ENCODE measurements at places on chromosomes 6 and 20.

DNA sequence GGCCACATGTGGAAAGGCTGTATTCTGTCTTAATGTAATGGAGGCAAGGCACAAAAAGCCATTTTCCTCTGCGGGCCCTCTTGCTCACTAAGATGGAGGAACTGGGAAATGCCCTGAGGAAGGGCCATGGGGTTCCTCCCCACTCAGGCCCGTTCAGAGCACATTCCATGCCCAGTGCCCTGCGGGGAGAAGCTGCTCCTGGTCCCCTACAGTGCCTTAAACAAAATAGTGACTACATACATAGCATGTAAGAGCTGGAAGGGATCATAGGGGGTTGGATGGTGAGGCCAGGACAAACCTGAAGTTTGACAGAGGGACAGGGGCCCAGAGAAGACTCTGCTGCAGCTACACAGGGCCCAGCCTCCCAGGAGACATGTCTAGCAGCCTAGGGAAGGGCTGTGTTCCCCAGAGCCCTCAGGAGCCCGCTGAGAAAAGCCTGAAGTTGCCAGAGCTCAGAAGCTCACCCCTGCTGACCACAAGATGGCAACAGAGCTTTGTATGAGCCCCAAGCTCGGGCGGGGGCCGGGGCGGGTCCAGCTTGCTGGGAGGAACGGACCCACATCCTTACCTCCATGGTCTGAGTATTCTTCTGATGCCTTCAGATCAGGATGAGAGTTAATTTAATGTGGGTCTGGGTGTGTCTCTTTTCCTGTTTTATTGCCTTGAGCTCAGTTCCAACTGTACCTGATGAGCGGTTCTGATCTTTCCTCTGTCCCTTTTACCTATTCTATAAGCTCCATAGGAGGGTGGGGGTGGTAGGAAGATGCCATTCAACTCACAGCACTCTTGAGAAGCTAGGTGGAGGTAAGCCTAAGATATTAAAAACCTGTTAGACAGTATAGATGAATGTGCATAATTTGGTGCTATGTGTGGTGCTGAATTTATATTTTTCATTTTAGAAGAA lies 242.9 kb downstream of the CDC5L start:
- peak; percentile 60 for DNase-seq

DNA sequence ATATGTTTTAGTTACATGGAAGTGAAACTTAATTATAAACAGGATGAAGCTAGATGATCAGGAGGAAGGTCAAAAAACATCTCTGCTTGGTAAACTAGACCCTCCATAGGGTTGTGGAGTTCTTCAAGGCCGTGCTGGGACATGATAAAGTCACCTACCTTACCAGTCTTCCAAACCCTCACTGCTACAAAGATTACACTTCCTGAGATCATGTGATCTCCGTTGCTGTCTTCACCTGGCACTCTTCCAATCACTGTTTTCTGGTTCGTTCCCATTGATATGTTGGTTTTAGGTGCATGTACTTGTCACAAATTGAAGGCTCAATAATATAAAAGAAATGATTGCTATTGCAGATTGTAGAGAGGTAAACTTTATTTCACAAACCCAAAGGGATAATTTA lies 161.5 kb upstream of the MAN1A1 start:
- DNase-seq, result no peak

DNA sequence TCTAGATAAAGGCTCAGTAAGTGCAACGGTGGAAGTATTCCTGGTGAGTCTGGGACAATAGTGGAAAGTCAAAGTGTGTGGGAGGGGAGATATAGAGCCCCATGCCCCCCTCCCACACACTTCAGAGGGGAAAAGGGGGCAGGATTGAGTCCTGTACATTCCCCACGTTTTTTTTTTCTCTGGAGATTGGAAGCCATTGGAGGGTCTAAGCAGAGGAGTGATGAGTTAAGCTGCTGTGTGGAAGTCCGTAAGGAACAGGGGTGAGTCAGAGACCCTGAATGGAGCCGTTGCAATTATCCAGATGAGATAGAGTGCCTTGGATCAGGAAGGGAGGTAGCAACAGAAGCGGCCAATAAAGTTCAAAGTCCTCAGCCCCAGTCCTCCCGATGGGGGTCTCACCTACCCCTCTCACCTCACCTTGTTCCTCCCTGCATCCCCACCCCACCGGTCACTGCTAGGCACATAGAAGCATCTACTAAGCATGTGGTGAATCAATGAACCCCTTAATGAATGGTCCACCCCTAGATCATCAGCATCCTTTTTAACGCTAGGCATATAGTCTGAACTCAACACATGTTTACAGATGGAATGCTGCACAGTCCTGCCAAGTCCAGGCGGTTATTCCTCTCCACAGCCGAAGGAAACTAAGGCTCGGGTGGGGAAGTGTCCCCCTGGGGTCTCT lies 662 bp upstream of the SLC9A8 start:
- no peak for DNase-seq

GRCh38 chr6:121652726-121653623 lies 217.5 kb downstream of the GJA1 start:
- DNase-seq, result no peak

DNA sequence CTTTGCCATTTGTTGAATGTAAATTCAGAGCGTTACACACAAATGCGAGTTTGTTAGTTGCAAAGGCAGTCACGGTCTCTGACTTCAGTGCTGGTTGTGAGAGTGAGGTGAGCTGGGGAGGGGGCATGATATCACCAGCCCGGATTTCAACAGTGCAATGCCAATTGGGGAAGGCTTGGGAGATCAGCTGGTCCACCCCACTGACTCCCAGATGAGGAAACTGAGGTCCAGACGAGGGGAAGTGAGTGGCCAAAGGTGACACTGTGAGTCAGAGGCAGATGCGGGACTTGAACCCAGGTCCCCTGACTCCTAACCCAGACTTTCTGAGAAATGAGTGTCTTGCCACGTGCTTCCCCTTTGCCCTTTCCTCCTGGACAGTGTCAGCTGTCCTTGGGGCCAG lies 62.1 kb downstream of the CEBPB start:
- DNase-seq, result no peak

- no peak for DNase-seq
These were observed 379.7 kb downstream of the BMP2 start for GRCh38 chr20:7147220-7147601.

DNA sequence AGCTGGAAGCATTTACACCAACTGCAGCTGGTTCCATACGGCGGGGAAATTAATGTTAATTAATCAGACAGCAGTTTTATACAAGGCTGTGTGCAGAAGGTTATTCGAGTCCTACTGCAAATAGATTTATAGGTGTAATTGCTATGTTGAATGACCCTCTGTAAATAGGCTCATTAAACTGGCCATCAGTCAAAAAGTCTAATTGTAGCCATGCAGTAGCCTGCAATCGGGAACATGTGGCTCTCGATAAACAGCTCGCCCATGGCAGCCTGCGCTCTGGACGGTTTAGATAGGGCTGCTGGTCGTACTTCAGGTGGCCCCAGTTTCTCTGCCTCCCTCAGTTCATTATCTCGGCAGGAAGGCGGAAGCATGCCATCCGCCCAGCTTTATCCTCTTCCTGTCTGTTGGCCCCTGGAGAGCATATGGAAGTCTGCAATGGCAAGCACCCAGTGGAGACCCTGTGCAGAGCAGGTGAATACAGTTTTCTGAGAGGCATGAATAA lies 143.2 kb downstream of the MBOAT1 start:
- DNase-seq, result no peak

- DNase-seq, result no peak
These were observed 87.3 kb upstream of the AKIRIN2 start for GRCh38 chr6:87789198-87789899.

DNA sequence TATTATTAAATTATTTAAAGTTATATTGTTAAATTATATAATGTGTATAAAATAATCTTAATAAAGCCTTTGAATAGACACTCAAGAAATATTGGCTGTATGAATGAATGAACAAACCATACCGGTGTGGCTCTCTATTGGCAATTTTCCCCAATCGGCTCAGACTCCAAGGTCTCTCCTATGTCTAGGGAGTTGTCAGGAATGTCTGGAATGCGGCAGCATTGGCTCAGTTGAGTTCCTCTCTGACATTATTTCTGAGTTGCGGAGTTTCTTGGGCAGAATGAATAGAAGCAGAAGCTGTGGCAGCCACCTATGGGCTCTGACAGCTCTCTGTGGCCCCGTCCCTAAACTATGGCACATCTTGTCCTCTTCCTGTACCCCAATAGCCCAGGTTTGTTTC lies 111.0 kb downstream of the SOBP start:
- no peak for DNase-seq

GRCh38 chr6:157513004-157513603 lies 132.1 kb downstream of the ZDHHC14 start:
- no peak for DNase-seq

DNA sequence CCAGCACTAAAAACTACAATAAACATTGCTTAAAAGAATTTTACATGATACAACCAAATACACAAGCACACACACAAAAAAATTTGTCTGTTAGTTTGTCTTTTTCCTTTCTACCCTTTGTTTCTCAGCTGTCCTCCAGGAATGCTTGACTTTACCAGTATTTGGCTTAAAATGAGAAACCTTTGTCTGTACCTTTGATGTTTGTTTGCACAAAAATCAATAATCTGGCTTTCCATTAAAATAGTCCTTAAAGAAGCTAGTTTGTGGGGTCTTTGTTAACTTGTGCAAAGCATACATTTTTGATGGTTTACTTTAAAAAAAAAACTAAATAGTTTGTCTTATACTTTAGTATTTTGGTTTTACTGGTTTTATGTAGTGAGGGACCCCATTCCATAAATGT lies 49.3 kb downstream of the RPRD1B start:
- DNase-seq, result no peak

GRCh38 chr6:157200611-157201010 lies 122.7 kb downstream of the TMEM242 start:
- no peak for DNase-seq

- DNase-seq, result no peak
These were observed 897 bp downstream of the CD2AP start for GRCh38 chr6:47478233-47479139.

- DNase-seq, result no peak
These were observed 16.5 kb upstream of the WFDC2 start for GRCh38 chr20:45452772-45453691.

DNA sequence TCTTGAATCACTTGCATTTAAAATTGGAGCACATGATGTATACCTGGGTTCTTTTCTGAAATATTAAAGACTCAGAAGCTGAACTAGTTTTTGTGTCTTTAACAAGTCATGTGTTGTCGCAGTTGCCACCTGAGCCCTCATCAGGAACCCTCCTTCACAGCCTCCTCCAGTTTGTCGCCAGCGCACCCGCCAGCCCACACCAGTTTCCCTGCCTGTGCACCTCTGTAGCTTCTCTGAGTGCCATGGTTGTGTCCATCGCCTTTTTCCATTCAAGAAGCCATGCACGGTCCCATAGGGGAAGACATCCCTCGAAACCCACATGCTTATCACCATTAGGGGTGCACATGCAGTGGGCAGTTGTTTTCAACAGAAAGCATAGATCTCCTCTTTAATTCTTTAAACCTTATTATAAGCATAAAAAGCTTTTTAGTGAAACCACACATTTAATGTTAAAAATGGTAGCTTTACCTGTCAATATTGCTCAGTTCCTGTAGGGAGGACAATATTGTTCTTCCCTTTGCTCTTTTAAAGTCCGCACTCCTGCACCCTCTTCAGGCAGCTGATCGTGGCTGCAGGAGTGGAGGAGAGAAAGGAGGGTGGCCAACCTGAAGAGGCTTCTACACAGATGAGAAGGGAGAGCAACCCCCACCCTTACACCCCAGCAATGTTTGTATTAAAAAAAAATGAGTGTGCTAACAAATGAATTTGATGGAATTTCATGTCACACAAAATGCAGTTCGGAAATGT lies 121.9 kb downstream of the CFAP61 start:
- no peak for DNase-seq

DNA sequence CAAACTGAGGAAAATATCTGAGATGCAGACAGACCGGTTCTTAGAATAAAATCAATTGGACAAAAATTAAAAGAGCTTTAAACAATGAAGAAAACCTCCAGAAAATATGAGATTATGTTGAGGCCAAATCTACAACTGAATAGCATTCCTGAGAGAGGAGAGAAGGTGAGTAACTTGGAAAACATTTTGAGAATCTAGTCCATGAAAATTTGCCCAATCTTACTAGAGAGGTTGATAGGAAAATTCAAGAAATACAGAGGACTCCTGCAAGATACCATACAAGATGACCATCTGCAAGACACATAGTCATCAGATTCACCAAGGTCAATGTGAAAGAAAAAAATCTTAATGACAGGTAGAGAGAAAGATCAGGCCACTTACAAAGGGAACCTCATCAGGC lies 437.7 kb upstream of the ADGRB3 start:
- DNase-seq, result no peak

DNA sequence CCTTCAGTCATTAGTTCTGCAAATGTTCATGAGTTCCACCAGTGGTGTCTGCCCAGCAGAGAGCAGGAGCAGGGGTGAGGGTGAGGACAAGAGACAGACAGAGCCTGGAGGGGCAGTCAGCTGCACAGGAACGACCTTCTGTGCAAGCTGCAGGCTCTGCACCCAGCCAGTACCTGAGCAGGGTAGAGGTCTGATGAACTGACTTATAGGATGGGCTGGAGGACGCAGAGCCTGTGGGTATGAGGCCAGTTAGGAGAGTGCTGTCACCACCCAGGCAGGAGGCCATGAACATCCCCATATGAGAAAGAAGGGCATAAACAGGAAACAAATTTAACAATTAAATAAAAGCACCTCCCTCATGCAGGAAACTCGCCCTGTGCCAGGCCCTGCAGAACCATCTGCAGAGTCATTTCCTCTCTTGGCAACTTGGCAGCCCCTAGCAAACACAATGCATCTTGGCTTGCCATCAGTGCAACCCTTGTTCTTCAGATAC lies 17.9 kb downstream of the C6orf15 start:
- no peak for DNase-seq

- DNase-seq, result peak; percentile 41
These were observed 72.9 kb upstream of the DTNBP1 start for GRCh38 chr6:15735567-15736265.

DNA sequence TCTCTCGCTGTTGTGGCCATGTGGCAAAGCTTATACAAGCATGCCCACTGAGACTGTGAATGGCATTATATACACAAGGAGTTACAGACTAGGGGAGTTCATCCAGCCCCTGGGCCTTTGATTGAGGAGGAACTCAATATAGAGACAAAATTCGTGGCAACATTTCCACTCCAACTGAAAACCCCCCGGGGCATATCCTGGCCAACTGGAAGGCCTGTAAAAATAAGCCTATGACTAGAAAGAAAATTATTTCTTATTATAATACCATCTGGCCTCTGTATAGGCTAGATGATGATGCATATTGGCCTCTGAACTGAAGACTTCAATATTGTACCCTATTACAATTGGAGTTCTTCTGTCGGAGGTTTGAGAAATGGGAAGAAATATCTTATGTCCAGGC lies 175.5 kb upstream of the GJE1 start:
- DNase-seq, result no peak

- peak; percentile 62 for DNase-seq
These were observed 476 bp downstream of the IGF2R start for GRCh38 chr6:159969204-159969912.

GRCh38 chr6:41824571-41825569 lies 37.4 kb downstream of the TOMM6 start:
- no peak for DNase-seq

DNA sequence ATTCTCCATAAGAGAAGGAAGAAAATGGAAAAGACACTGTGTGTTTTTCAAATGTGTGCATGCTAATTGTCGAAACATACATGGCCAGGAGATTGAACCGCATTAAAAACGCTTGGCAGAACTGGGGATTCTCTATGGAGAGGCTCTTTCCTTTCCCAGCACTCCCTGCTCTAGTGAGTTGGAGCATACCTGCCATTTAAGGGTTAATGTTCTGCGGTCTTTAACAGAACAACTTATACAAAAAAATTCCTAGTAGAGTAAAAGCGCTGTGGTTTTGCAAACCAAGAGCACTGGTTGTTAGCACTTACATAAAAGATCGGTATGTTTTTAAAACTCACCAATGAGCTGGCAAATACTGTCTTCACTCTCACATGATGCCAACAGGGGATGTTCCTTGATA lies 1.5 kb downstream of the TAGAP start:
- DNase-seq, result no peak

Data from GM13976 (cell line).